ENCODE measurements at places on chromosomes 6 and 20. TPM values are rescaled to one million over a fixed set of nuclear protein-coding genes. Genes with fewer than 3 reads are reported as not detected.
A peak's percentile ranks its signal among the peaks of the same experiment; 100 is the strongest.

GRCh38 chr6:125984311-125984710 is 2.0 kb upstream of the TRMT11 start:
- no peak for DNase-seq

DNA sequence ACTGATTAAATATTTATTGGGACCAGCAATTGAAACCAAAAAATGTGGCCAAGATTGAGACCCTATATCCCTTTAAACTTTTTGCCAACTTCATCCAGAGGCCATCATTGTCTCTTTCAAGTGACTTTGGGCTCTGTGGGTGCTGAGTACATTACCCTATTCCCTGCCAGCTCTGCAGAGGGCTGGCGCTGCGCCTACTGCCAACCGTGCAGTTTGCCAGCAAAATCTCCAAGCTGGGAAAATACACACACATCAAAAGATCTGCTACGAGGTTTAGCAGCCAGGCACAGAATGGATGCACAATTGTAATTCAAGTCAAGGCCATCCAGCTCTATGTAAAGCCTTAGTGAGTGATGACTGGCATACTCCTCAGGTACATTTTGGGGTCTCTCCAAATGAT is 125.0 kb downstream of the CBLN4 start:
- no peak for DNase-seq

GRCh38 chr20:46805836-46806235 is 88.8 kb upstream of the EYA2 start:
- DNase-seq = no peak

DNA sequence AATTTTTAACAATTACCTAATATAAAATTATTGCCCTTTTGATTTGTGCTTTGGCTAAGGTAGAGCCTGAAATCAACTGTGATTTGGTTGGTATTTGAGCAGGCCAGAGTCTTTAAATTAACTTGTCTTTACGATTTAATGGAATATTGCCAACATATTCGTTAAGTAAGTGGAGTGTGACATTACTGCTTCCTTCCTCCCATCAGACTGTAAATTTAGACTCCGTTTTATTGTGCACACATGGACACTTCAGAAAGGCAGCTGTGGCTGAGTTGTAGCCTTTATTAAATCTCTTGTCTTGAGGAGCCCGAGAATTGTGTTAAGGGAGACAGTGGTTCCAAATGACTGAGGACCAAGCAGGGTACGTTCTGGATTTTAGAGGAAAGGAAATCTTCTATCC is 57.4 kb downstream of the CAP2 start:
- no peak for DNase-seq

DNA sequence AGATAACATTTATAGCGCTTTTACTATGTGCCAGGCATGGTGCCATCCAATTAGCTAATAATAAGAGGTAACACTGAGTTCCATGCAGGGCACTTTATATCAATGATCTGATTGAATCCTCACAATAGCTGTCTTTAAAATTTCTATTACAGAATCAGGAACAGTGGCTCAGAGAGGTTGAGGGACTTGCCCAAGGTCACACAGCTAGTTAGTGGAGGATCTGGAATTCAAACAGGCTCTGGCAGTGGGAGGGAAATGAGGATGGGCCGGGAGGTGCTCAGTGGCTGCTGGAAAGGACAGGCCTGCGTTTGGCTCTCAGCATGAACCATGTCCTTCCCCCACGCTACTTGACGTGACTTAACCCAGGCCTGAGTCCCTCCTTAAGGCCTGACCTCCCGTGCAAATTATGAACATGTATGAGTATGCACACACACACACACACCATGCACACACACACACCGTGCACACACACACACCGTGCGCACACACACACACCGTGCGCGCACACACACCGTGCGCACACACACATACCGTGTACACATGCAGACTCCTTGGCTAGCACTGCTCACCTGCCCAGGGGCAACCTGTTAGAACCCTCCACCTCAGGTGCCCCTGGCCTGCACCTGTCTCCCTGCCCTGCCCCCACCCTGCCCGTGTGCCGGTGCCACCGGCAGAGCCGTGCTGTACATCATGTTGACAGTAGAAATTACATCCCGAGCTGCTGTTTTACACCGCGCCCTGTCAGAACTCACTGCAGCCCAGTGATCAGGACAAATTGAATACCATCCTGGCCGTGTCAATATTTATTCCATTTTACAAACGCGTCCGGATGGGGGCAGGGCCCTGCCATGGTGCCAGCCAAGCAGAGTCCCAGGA is 43.7 kb downstream of the CDH22 start:
- DNase-seq = no peak

DNA sequence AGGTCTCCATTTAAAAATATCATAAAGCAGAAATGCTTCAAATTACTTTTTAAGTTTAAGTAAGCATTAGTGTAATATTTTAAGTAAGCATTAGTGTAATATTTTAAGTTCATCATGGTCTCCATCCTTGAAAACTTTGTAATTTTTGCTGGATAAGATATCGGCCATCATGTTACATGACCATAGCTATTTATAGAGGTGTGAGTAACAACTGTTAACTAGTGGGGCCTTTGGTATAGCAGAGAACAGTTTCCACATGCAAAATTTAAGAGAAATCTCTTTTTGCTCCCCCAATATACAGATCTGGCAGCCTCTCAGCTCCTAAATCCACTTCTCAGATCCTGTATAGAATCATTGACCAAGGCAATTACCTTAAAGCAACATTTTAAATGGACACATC is 468 bp downstream of the TRDN start:
- no peak for DNase-seq

DNA sequence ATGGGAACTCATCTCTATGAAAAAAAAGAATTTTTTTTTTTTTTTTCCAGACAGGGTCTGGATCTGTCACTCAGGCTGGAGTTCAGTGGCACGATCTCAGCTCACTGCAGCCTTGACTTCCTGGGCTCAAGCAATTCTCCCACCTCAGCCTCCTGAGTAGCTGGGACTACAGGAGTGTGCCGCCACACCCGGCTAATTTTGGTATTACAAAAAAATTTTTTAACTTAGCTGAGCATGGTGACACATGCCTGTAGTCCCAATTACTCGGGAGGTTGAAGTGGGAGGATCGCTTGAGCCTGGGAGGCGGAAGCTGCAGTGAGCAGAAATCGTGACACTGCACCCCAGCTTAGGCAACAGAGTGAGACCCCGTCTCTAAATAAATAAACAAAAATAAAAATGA is 7.5 kb downstream of the DEF6 start:
- no peak for DNase-seq

- DNase-seq = no peak
These were observed 34.5 kb downstream of the PLCG1 start for GRCh38 chr20:41171736-41172295.

GRCh38 chr6:87066449-87067333 is 28.2 kb downstream of the CGA start:
- peak; percentile 46 for DNase-seq

GRCh38 chr20:3082955-3083952 is 1.3 kb downstream of the AVP start:
- DNase-seq = no peak

DNA sequence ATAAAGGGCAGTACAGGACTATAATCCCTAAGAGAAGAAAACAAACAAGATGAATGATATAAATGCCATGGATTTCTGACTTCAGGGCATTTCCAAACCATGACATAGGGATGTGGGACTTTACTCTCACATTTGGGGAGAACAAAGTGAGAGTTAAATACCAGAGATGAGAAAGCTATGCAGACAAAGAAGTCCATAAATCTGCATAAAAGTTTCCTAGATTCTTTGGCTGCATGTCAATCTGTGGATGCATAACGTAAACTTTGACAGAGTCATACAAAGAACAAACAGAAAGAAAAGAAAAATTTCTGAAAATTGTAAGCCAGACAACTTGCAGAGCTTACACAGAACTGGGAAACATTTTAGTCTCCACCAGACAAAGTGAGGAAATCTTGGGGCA is 11.7 kb downstream of the EPM2A start:
- no peak for DNase-seq

DNA sequence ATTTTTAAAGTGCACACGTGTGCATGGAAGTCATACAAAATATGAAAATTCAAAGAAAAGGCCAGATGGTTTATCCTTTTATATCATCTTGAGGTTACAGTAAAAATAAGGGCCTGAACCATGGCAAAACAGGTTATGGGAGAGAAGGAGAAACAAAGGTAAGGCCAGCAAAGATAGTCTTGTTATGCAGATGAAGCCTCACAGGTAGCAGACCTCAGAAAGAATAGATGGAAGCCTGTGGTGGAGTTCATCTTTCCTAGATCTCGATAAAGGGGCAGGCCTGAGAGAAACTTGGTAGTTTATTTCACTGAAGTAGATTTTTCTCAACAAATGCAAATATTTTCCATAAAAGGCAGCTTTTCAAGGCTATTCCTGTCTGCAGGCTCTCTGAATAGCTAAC is 693.8 kb downstream of the KHDRBS2 start:
- DNase-seq = no peak

- DNase-seq = no peak
These were observed 67.9 kb upstream of the EEF1E1 start for GRCh38 chr6:8170245-8170644.

DNA sequence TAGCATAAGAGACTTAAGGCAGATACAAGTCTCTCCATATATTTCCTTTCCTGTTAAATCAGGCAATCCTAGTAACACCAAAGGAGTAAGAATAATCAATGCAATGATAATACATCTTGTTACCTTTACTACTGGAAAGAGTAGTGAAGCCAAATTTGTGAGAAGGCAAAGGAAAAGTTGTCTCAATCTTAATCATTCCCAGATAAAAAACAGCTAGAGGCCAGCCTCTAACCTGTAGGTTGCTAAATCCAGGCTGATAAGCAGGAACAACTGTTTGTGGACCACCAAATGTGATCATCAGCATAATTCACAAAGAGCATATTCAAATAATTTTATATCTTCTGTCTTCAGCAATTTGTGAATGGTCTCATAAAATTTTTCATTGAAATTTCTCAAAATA is 189.2 kb upstream of the ADGRB3 start:
- no peak for DNase-seq

DNA sequence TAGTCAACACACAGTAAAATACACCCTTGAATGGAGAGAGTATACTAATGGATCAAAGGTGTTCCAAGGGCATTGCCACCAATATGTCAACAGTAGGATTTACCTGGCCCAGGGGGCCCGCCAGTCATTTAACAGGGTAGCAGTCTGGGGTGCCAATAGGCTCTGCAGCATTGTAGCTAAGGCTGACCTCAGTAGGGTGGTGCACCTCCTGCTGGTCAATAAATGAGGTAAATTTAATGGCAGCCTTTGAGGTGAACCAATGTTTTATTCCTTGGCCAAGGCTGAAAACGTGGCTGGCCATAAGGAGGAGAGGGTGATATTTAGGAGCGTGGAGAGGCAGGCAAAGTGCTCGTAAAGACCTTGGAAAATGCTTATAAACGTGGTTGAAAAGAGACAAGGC is 147.2 kb downstream of the RPS12 start:
- DNase-seq = no peak

- no peak for DNase-seq
These were observed 142.7 kb downstream of the TENT5A start for GRCh38 chr6:81609736-81610135.

DNA sequence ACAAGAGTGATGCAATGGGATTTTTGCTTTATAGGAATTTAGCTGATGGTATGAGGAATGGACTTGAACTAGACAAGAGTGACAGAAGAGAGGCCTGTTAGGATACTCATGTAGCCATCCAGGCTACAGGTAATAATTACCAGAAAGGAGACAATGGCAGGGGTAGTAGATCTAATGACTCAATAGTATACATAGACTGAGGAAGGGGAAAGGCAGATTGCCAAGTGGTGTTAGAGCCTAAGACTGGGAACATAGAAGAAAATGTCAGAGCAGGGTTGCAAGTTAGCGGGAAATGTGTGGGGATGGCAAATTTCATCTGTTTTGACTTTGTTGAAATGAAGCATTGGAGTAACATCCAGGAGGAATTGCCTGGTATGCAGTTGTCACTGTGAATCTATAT is 295.6 kb downstream of the UTRN start:
- DNase-seq = no peak

- DNase-seq = no peak
These were observed 56.4 kb downstream of the SNRNP48 start for GRCh38 chr6:7646394-7646793.

DNA sequence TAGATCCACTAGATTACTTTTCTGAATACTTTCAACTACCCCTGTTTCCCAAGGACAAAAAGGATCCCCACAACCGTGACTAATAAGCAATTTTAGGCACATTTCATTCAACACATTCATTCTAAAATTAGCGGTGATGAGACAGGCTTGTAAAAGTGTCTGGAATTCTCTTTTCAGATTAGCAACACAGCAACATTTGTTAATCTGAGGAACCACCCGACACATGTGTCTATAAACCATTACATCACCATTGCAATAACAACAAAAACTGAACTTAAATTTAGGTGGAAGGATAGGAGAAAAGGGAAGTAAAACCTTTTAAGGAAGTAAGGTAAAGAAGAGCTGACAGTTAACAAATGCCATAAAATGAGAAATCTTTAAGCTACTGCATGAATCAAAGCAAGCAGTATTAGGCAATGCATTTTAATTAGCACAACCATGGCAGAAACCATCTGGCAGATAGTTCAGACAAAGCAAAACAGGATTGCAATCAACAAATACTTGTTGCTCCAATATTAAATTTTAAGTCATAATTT is 49.1 kb downstream of the MAP3K7 start:
- DNase-seq = no peak

- DNase-seq = no peak
These were observed 66.2 kb downstream of the GNAS-AS1 start for GRCh38 chr20:58784321-58785074.

The MOXD1 gene
- 83.6 TPM for total RNA-seq

The HLA-DQB2 gene
- total RNA-seq = not detected

The CD109 gene
- total RNA-seq = 0.73 TPM

The ZNF337 gene
- total RNA-seq = 18.8 TPM

The RNF8 gene
- total RNA-seq = 31.6 TPM

The TINAG gene
- total RNA-seq = not detected

The FNDC1 gene
- total RNA-seq = 0.09 TPM

The NMBR gene
- total RNA-seq = not detected

The MAK gene
- total RNA-seq = 1.1 TPM

The SLC22A3 gene
- total RNA-seq = not detected

The SMPDL3A gene
- total RNA-seq = 3.6 TPM

The EYA2 gene
- total RNA-seq = 1.3 TPM

The BPIFB2 gene
- not detected for total RNA-seq

The XKR7 gene
- total RNA-seq = 4.5 TPM

Measured in neural crest cell (in vitro differentiated cells).